ENCODE measurements at places on chromosomes 7 and 10.

- no peak for DNase-seq
These were observed 156.5 kb downstream of the DOCK4 start for GRCh38 chr7:112049555-112050249.

- no peak for DNase-seq
These were observed at the start of gene NOS3 for GRCh38 chr7:150990416-150991186. NOS3 (plus strand) TSS chr7:150991017; CDS start chr7:150993804, 2,787 bp downstream.

DNA sequence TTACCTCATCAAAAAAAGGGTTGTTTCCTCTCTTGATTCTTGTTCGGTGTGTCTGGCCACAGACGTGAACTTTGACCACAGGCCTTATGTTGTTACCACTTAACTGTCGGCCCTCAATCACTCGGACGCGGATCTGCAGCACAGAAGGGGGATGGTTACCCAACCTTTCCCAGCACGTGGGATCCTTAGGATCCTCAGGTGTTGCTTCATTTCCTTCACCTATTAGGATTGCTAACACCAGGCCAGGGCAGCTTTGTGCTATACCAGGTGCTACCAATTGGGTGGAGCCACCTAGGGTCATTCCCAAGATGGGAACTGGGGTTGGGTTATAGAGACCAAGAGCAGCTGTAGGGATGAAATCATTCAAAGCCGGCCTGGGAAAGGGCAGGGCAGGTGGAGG lies 73.4 kb downstream of the MYOF start:
- DNase-seq = no peak

GRCh38 chr7:159092701-159093121 lies 52.0 kb downstream of the VIPR2 start:
- DNase-seq = no peak

DNA sequence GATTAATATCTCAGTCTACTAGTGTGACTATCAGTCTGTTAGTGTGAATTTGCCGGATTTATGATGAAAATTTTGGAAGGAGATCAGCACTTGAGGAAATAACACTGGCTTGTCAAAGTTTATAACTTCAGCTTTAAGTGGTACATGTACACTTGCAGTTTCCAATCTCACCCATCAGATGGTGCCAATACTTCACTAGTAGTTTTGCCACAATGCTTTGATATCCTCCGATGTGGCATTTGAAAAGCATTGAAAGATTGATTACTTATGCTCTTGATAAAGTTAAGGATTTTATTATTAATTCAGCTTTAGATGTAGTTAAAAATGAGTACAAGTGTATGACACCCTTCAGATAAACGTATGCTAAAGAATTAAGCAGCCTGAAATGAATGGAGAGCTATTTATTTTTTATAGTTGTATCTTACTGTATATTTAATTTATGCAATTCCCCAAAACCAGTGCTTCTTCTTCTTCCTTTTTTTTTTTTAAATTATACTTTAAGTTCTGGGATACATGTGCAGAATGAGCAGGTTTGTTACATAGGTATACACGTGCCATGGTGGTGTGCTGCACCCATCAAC lies 98.2 kb downstream of the ANLN start:
- no peak for DNase-seq

GRCh38 chr10:115022733-115023132 lies 70.4 kb upstream of the ATRNL1 start:
- DNase-seq = no peak

GRCh38 chr7:100726996-100727761 lies 6.2 kb upstream of the ZAN start:
- DNase-seq = no peak

GRCh38 chr7:84073186-84073875 lies 121.3 kb downstream of the SEMA3A start:
- no peak for DNase-seq

GRCh38 chr7:127107601-127108007 lies 145.1 kb downstream of the GRM8 start:
- DNase-seq = no peak

DNA sequence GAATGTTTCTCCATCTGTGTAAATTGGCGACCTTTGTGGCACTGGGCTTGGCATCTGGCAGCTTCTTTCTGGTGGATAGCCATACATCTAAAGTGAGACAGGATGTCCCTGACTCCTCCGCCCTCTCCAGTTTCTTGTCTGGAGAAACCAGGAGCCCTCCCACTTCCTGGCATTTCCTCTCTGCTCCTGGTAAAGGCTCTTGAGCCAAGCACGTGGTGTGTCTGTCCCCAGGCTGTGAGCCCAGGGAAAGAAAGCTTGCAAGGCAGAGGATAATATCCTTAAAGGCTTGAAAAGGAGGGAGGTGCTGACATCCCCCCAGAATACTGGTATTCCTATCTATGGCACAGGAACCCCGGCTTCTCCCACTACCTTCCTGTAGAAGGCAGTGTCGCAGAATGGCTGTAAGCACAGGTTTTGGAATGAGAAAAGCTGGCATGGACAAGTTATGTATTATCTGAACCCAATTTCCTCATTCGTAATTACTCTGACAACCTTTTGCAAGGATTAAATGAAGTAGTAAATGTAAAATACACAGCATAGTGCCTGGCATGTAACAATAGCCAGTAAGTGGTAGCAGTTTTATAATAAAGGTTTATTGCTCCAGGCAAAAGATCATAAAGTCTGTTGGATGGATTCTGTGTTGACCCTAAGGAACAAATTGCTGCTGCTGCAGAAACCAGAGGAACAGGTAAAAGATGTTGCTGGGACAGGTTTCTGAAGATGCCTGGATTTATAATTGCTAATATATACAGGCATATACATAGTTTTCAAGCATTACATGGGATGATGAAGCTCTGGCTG lies 11.8 kb upstream of the ACSL5 start:
- no peak for DNase-seq

GRCh38 chr10:77360835-77361234 lies 276.8 kb downstream of the KCNMA1 start:
- DNase-seq = no peak
